Fibroblast of skin of left quadriceps (primary cell): ENCODE measurements at places on chromosomes 11 and 22.

DNA sequence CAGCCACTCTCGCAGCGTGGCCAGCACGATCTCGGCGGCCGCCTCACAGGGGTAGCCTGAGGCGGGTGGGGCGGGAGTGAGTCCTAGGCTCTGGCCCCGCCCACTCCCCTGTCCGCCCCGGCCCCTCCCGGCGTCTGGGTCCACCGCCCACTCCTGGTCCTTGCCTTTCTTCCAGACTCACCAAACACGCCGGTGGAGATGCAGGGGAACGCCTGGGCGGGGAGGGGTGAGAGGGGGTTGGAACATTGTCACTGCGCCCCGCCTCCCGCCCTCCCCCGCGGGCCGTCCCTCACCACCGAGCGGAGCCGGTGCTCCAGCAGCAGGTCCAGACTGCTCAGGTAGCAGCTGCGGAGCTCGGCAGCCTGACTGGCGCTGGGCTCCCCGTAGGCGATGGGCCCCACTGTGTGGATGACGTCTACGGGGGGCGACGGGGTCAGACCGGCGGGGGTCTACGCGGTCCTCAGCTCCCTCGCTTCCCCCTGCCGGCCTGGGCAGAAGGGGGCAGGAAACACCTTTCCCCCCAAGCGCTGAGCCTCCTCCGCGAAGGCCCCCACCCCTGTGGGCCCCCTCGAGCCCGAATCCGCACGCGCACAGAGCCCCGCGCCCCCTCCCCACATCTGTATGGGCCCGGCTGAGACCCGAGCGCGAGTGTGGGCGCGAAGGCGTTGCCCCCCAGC, 13.2 kb downstream of the OTUB1 start:
- DNase-seq = no peak

DNA sequence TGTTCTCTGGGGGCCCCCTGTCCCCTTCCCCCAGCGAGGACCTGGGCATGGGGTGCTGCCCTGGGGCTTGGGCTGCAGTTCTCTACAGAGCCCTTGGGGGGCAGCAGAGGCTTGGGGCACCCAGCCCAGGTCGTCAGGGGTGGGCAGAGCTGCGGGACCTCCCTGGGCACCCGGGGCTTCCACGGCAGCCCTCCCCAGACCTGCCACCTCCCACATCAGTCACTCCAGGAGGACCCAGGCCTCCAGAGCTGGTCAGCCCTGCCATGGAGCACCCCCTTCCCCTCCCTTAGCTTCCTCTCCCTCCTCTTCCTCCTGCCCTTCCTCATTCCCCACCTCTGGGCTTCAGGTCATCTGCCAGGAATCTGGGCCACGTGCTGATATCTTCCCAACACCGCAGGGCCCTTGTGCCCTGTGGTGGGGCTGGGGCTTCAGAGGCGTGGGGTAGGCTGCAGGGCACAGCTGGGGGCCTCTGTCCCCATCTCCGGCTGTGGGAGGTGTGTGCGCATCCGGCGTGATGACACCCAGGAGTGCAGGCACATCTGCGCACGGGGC, 5.8 kb downstream of the TSPAN4 start:
- no peak for DNase-seq

GRCh38 chr11:64076758-64077157, 41.0 kb downstream of the FLRT1 start:
- DNase-seq = no peak

GRCh38 chr11:1271927-1272326, 37.5 kb downstream of the TOLLIP start:
- DNase-seq = no peak

DNA sequence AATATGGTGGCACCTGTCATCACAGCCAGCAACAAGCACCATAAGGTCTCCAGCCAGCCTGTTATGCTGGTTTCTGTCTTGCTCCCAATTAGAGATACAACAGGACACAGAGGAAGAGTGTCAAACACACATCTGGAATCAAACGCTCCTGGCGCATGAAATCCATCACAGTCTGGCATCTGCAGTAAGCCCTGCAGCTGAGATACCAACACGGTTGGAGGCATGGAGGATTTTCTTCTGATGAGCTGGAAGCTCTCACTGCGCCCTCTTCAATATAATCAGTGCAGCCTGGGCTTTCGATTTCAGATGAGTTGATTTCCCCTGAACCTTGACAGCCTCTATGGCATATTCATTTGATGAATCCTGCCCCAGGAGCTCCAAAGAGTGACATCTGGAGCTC, 27.8 kb upstream of the CARS1 start:
- DNase-seq = no peak
